H9 (cell line): ENCODE measurements at places on chromosomes 2 and 18. TPM values are rescaled to one million over a fixed set of nuclear protein-coding genes. Genes with fewer than 3 reads are reported as not detected.
A peak's percentile ranks its signal among the peaks of the same experiment; 100 is the strongest.

DNA sequence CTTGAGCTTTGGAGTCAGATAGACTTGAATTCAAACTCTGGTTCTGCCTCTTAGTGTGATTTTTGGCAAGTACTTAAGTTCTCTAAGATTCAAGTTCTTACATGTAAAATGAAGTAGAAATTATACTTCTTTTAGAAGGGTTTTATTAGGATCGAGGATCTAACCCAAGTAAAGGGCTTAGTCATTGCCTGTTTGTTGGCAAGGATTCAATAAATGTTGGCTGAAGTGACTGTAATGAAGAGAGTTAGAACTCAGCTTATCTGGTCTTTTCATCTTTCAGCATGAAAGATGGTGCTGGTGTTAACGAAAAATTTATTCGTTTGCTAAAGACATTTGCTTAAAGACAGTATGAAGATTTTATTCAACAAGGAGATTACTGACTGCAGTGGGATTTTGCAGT lies 315.9 kb upstream of the THUMPD2 start:
- no peak for DNase-seq

- DNase-seq: peak; percentile 41
These were observed 190.4 kb downstream of the KIAA1328 start for GRCh38 chr18:37019157-37019827.

The RESP18 gene
- not detected in 2 replicates for total RNA-seq

The GALNT13 gene
- 6.6 and 6.7 TPM in 2 replicates for total RNA-seq

The IL37 gene
- 0.55 TPM in 1 of 2 replicates, not detected in the other for total RNA-seq

DNA sequence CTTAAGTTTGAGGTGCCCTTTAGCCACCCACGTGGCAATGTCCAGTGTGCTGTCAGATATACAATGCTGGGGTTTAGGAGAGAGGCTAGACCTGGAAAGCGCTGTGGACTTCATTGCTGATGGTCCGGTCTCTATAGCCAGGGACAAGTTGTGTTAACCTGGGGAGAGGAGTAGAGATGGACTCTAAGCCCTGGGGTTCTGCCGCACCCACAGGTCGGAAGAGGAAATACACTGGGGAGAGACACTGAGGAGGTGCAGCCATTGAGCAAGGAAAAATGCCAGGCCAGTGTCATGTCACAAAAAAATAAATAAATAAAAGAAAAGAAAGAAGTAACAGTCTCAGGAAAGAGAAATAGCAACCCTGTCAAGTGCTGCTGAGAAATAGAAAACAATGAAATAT lies 106.9 kb upstream of the CBLN2 start:
- no peak for DNase-seq

DNA sequence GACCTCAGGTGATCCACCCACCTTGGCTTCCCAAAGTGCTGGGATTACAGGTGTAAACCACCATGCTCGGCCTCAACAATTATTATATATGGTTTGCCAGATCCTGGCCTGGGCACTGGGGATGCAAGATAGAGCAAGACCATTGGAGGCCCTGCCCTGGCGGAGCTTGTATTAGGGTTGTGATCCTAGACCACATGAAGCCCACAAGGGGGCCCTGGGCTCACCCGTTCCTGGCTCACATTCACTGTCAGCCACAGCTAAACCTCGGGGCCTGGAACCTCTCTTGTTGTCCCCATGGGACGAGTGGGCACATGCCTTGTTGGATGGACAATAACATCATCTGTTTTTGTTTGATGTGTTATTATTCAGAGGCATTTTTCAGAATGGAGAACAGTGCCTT lies 14.9 kb downstream of the HPCAL1 start:
- DNase-seq: no peak

- DNase-seq: no peak
These were observed 10.9 kb downstream of the WDR7 start for GRCh38 chr18:56662063-56662408.

DNA sequence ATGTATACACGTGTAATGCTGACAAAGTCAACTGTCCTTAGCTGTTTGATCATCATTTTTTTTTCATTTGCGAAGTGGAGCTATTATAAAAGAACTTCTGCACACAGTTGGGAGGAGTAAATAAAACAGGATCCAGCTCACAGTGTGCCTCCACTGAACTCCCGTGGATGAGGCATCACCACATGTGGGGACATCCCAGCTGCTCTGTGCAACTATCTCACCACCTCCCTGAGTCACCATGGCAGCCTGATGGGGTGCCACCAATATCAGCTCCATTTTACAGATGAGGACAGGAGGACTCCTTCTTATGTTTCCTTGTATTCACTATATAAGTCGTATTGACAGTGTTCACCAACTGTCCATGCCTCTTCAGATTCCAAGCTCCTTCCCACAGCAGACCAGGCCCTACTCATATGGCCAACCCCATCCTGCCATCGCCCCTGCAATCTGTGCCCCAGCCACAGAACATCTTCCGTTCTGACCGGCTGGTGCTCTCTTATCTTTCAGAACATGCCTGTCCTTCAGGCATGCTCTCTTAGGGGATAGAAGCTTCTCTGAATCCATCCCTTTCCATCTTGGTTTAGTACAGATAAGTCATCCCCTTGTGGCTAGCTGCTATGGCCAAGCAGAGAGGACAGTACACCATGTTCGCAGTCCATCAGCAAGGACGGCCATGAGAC lies 288.1 kb downstream of the RNF144A start:
- DNase-seq: no peak

GRCh38 chr2:207206011-207206410 lies 40.3 kb upstream of the KLF7 start:
- DNase-seq: no peak

GRCh38 chr2:157245846-157246764 lies 11.4 kb upstream of the GALNT5 start:
- peak; percentile 75 for DNase-seq

- DNase-seq: peak; percentile 62
These were observed 19.1 kb upstream of the SH3BP4 start for GRCh38 chr2:234932591-234933168.

- DNase-seq: peak; percentile 17
These were observed 45.9 kb downstream of the SCTR start for GRCh38 chr2:119478188-119478977.

GRCh38 chr2:118731413-118731812 lies 116.0 kb downstream of the EN1 start:
- DNase-seq: no peak

DNA sequence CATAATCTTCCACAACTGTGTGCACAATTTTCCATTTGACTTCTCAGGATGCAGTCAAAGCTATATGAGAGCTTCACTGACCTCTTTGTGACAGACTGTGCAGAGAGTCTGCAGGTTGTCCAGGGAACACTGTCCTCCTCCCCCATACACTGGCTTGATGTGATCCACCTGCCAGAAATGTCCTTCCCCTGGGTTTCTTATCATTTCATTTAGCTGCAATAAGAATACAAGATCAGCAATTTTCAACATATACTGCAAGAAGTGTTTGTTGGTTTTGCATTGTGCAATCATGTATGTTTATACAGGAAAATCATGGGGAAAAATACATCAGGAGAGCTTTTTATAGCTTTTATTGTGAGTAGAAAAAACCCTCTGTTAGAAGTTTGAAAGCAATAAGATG lies 150.7 kb downstream of the RAB3GAP1 start:
- no peak for DNase-seq

The CLEC4F gene
- not detected in 2 replicates for total RNA-seq

The CFAP210 gene
- total RNA-seq: 0.33 and 0.94 TPM in 2 replicates

- DNase-seq: no peak
These were observed 949 bp upstream of the MYL12B start for GRCh38 chr18:3260995-3261372.

DNA sequence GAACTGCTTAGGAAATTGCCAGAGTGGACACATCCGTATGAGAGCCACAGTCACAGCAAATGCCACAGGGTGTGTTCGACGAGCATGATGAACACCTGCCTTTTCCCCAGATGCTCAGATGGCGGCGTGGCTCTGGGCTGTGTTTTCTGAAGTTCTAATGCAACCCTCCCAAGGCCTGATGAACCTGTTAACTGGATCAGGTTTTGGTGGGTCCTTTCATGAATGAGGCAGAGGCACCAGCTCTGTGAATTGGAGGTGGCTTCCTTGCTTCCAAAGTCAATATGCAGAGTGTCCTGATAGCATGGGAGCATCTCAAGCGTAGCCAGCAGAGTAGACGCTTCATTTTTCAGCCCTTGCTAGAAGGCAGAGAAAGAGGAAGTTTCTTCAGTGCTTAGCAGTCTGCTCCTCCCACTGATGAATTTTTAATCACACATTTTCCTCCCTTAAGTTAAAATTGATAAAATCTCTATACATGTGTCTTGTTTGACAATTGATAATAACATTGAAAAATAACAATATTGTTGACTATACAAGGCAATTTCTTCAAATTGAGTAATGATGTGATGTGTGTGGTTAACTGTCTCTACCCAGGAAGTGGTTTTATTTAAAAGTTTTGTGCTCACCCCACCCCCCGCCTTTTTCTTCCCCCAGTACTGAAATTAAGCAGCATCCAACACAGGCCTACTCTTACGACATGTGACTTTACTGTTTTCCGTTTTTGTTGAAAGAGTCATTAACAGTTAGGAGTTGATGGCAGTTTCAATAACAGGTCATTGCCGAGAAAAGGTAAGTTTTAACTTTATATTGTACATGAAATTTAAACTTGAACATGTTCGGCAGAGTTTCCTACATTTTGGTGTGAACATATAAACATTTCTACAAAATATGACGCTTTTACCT lies at the start of gene ARHGAP15:
ARHGAP15 (plus strand) TSS at position 739 of the 900 bp plus-strand sequence.
- DNase-seq: no peak

GRCh38 chr2:415986-416610 lies 128.2 kb upstream of the ALKAL2 start:
- no peak for DNase-seq

The PECR gene
- 15.3 and 16.5 TPM in 2 replicates for total RNA-seq

The ZFP36L2 gene
- total RNA-seq: 105 and 110 TPM in 2 replicates

DNA sequence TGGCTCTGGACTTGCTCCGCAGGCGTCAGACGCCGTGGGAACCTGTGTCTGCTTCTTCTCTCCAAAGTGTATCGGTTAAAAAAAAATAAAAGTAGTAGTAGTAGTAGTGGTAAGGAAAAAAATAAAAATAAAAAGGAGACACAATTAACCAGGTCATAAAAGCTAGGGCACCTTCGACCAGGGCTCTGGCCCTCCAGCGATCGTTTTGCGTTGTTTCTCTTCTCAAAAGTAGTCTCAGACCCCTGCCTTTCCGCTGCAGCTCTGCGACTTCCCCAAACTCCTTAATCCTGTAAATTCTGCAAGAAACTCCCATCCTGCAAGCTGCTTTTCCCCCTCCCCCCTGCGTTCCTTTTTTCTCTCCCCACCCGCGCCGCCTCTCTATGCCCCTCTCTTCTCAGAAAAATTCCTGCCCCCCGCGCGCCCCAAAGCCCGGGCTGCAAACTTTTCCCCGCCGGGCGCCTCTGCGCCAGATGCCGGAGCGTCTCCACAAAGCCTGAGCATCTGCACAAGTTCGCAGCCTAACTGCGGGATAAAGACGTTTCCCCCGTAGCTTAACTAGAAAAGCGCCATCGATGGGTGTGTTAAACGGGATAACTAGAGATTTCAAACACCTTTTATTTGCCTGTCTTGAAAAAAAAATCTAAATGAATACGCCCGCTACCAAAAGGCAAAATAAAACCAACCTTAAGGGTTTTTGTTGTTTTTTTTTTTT lies 1.8 kb upstream of the SALL3 start:
- DNase-seq: no peak

- DNase-seq: no peak
These were observed 50.4 kb upstream of the CTDP1 start for GRCh38 chr18:79629249-79629558.

GRCh38 chr2:28428486-28428885 lies 35.8 kb downstream of the FOSL2 start:
- DNase-seq: no peak

GRCh38 chr2:26095758-26096157 lies 61.9 kb downstream of the RAB10 start:
- no peak for DNase-seq

DNA sequence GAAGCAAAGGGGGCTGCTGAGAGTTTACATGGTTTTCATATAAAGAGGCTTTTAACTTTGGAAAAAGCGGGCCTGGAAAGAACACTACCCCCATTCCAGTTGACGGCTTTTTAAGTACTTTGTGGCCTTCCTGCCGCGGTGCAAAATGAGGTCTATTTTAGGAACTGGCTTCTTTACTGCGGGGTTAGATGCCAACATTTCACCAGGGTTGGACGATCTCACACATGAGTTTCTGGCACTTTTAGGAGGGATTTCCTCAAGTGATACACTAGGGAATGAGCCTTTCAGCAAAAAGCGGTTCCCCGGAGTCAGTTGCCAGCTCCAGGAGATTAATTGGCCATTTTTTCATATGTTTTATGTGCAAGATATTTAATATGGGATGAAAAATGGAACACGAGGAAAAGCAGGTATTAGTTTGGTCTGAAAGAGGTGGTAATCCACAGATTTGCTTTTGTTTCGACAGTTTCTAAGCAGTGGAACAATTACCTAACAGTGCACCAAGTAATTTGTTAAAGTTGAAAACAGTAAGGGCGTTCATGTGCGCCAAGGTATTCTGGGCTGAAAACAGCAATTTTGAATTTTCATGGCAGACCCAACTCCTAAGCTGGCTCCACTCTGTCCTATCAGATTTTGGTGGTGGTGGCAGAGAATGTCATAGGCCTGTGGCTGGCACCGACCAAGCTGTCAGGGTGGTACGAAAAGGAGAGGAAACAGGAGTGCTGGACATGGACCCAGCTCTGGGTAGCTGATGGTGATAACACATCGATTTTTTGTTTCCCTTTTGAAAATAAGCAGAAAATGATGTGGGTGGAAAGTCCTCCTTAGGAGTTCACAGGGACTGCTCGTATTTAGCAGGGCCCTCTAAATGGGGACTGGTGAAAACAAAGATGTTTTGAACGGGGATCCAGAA lies 55.6 kb upstream of the FZD5 start:
- no peak for DNase-seq

The CRYGB gene
- total RNA-seq: 0.86 TPM in 1 of 2 replicates, not detected in the other

The AOX1 gene
- total RNA-seq: 3.5 and 4.8 TPM in 2 replicates

- DNase-seq: no peak
These were observed 446.2 kb downstream of the PIK3C3 start for GRCh38 chr18:42401131-42401673.

- no peak for DNase-seq
These were observed 511.4 kb downstream of the KCNJ3 start for GRCh38 chr2:155209696-155210450.

DNA sequence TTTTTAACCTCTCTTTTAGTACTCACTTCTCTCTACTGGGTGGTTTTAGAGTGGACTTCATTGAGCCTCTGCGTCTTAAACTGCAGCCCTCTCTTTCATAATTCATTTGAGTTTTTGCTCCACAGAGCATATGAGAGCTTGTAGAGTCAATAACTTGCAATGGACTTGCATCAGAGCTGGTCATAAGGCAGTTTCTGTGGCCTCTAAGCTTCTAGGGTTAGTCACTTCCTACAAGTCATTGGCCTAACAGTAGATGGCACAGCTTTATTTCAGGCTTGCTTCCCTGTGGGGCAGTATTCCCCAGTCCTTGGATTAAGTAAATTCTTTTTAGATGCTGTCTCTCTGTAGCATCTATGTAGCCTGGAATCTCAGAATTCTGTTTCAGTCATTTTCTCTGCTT lies 1435.7 kb downstream of the LRP1B start:
- peak; percentile 28 for DNase-seq

DNA sequence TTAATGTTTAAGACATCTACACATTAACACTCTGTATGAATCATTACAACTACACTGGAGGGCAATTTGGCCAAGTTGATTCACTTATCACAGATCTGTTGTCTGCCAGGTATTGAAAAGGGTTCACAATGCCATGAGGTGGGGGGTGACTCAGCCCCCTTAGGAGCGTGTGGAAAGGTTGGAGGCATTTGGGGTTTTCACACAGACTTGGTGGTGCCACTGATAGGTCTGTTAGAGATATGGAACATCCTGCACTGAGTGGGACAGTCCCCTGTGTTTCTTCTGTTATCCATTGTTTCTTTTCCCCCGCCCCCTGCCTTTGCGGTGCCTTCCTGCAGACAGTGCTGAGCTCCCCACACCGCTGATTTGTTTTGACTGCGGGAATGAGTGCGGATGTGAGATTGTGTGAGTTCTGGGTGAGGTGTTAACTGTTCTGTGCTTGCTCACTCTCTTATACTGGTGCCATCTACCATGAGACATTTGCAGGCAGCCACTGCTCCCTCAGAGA lies 9.3 kb upstream of the TSN start:
- DNase-seq: no peak
